ENCODE measurements at places on chromosomes 16 and 17.

- no peak for DNase-seq
Observed at GRCh38 chr16:22322021-22322471, 24.8 kb downstream of the POLR3E start.

- DNase-seq, result peak; percentile 54
Observed at GRCh38 chr16:66483689-66484452, 56.8 kb downstream of the BEAN1 start.

DNA sequence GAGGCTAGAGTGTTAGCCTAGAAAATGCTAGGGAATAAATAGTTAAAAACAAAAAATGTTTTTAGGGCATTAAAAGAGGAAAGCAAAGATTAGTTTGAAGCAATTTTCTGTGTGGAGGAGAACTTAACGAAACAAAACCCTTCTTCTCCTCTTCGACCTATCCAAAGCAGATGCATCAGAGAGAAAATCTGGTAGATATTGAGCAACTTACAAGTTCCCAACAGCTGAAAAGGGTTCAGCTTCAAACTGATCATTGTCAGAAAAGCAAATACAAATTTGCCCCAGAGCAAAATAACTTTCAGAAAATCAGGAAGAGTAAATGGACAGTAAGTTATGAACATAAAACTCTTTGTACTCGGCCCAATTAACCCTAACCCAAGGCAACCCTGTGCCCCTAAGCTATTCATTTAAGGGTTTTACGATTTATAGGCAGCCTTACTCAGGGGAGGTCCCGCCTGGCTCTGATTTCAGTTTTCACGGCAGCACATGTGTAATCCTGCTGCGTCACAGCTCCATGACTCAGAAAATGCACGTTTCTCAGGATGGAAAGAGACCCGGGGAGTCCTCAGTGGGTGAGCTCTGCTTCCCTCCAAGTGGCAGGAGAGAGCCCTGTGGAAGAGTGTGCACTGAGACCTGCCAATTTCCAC lies 405.7 kb upstream of the SALL1 start:
- no peak for DNase-seq

GRCh38 chr16:31568577-31569359 lies 41.1 kb downstream of the AHSP start:
- no peak for DNase-seq

DNA sequence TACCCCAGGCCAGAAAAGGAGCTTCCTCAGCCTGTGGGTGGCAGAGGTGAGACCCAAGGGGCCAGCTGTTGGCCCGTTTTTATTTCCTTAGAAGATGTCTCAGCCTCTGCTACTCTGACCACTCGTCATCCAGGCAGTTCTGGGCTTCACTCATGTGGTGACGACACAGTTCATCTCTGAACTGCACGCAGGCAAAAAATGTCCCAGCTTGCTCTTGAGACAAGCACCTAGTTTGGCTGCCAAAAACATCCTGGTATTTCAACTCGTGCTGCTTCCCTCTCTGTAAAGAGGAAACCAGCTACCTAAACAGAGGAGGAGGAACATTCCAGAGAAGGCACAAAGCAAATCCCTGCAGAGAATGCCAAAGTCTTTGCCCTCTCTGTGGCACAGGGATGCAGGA lies 125.7 kb downstream of the XYLT1 start:
- DNase-seq, result no peak

- peak; percentile 18 for DNase-seq
Observed at GRCh38 chr16:5977329-5977728, 879.7 kb upstream of the EEF2KMT start.

DNA sequence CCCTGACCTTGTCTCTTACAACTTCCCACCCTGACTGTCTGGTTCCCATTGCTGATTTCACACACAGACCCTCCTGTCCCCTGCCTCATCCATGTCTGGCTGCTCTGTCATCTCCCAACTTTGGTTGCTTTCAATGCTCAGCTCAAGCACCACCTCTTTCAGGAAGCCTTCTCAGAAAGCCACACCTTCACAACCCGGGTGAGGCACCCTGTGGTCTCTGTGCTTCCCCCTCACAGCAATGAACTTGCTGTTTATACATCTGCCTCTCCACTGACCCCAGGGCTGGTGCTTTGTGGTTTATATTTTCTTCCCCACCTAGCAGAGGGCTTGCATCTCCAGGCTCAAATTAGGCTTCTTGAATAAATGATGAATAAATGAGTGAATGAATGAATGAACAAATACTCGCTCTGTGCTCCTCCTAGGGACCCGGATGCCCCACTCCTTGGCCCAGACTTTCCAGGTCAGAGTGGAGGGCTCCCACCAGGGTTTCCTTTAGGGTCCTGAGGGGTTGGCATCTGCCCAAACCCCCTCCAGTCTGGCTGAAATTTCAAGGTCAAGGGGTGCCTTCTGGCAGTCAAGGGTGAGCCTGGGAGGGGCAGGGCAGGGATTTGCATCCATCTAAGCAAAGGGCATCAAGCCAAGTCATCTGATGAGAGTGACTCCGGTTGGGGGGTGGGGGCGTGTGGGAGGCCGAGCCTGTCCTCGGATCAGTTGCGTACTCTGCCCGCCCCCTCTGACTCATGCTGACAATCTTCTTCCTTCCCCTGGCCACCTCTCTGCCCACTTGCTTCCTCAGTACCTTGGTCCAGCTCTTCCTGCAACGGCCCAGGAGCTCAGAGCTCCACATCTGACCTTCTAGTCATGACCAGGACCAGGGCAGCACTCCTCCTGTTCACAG lies at the start of gene ITGAX:
TSS of gene ITGAX (plus strand) at position 783 of the 898 bp plus-strand sequence. CDS start at position 862, 79 bp downstream.
- DNase-seq, result no peak

DNA sequence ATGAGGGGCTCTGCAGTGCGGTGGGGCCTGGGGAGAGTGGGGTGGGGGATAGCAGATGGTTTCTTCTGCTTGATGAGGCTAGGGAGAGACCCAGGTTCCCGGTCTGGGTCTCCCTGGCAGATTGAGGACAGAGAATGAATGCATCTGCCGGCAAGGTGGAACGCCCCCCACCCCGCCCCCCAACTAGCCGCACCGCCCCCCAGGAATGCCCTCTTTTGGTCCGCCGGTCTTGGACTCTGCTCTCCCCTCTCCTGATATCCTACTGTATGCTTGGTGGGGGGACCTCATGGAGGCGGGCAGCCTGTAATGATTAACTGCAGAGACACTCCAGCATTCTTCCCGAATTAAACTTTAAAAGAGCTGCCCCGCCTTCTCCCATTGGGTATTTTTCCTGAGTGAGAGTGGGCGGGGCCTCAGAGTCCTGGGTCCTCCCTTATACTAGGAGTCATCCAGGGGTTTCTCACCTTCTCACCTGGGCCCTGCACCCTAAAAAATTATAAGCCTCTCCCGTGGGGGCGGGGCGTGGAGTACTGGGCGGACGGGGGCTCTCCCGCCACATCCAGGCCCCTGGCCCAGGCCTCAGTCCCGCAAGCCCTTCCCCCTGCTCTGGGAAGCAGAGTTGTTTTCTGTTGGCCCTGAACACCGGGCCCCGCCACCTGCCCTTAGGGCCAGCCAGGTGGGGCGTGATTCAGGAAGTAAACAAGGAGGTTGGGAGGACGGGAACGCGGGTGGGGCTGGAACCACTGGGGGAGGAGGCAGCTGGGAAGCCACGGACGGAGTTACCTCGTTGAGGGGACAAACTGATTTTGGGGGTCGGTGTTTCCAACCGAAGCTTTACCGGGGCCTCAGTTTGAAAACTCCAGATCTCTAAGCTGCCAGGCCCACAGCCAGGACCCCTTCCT lies 1.5 kb downstream of the GRB7 start:
- peak; percentile 65 for DNase-seq

GRCh38 chr16:29926711-29927052 lies 656 bp upstream of the KCTD13 start:
- no peak for DNase-seq

All from NCI-H748 treated with DMSO at 0.1 percent for 48 hours (cell line).